ENCODE measurements at places on chromosomes 2 and 18.
A peak's percentile ranks its signal among the peaks of the same experiment; 100 is the strongest.

DNA sequence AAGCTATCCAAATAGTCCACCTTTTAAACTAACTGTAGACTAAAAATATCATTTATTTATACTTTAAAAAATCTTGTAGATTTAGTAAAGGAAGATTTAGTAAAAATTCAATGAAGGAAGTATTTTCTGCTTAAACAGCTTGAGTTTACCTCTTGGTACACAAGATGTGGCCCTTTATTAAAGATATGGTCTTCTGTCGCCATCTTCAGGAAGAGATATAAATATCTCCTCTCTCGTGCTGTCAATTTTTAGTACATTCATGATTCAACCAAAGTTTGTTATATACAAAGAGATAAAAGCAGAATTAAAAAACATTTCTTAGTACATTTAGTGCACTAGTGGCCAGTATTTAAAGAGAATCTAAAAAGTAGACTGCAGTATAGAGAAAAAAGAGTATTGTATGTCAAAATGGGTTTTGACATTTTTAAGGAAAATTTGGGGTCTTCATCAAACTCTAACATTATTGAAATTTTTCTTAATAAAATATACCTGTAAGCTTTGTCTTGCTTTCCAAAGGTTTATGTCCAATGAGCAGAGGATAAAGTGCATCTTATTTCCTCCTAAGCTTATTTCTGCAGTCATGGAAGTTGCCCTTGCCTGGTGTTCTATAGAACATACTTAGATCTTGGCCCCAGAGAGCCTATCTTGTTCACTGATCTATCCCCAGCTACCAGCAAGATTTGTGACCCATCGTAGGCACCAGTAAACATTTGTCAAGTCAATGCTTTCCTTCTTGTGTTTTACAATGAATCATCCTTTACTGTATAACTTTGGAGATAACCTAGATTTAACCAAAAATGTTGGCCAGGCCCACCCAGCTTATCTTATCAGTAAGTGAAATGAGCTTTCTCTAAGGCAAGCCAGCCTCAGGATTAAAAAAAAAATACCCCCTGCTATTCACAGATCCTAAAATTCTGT, 18.5 kb upstream of the EML6 start:
- no peak for DNase-seq

- DNase-seq: no peak
Observed at GRCh38 chr2:197322724-197323720, 12.4 kb upstream of the ANKRD44 start.

DNA sequence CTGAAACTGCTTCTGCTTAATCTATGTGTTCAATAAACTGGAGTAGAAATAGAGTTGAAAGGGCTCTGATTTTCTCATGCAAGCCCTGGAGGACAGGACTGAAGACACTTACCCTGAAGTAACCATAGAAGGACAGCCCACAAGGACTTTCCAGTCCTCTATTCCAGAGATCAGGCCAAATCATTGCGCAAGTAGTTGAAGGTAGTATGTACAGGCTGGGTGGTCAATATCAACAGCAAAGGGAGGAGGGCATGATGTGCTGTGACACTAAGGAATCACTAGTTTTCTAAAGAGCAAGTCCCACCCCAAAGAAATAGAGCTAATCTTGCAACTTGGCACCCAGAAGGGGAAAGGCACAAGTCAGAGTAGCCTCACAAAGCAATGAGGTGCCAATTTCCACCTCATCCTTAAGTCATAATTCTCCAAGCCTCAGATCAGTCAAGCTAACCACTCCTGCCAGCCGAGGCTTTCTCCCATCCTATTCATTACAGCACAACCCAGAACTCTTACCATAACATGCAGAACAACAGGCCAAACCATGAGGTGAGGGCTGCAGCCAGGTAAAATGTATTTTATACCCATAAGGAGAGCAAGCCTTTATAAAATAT, 533.5 kb downstream of the TNS1 start:
- no peak for DNase-seq

DNA sequence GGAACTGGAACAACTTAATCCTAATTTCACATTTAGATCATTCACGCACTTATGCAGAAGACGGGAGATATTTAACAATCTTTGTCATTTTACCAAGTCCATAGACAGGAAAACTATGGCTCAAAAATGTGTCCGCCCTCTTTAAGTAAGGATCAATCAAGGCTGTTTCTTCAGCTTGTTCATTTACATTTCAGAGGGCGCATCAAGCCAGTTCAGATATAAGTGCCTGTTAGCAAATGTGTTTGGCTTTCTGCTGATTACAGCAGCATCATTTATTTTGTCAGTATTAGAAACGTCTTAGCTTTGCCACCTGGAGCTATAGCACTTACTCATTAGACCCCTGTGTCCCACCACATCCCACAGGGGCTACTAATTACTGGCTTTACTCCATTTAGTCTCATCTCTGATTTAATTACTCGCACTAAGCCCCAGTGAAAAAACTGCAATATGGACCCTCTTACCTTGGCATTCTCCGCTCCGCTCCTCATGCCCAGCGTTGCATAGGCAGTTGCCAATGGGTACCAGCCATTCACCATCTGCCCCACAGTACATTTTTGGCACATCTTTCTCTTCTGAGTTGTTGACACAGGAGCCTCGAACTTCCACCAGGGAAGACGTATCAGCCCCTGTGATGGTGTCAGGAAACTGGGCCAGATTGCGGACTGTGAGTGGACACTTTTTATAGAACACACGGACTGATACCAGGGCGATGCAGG, 8.7 kb downstream of the EPHA4 start:
- DNase-seq: no peak

DNA sequence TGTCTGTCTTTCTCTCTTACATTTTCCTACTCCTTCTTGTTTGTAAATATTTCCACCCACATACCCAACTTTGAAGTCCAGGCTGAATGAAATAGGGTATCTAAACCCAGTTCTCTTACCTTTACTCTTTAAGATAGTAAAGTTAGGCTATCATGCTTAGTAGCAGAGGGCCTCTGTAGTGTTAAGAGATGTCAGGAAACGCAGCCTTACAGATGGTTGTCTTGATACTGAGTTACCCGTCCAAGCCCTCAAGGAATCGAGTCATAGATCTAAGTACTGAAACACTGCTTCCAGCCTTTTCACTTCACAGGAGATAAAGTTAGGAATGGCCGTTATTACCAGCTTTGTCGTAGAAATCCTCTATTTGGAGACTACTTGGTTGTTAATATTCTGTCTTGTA, 24.3 kb downstream of the MRPS9 start:
- no peak for DNase-seq

GRCh38 chr18:45611943-45612342, 3.3 kb upstream of the SLC14A2 start:
- no peak for DNase-seq

DNA sequence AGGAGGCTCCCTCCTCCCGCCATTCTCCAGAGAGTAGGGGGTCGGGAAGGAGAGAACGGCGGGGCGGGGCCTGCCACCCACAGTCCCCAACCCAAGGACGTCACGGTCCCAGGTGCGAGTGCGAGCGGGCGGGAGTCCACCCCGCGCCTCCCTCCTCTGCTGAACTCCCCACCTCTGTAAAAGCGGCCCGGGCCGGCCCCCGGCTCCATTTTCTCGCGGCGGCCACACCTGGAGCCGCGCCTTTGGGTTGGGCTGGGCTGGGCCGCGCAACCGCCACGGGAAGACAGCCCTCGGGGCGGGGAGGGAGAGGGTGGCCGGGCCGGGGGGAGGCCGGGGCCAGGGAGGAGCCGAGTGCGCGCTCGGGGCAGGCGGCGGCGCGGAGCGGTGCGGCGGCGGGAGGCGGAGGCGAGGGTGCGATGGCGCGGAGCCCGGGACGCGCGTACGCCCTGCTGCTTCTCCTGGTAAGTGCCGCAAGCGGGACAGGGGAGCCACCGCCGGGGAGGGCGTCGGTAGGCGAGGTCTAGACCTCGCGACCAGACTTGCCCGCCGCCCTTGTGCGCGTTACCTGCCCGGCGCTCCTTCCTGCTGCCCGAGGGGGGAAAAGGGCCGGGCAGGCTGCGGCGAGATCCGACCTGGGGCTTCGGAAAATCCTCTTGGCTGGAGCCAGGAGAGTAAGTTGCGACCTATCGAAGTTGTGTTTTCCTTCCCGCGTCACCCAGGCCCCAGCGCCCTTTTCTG, at the start of gene DSG2:
Gene DSG2 (plus strand): TSS at position 342 of the 738 bp plus-strand sequence. CDS start 75 bp downstream, at position 417.
- DNase-seq: peak; percentile 68

DNA sequence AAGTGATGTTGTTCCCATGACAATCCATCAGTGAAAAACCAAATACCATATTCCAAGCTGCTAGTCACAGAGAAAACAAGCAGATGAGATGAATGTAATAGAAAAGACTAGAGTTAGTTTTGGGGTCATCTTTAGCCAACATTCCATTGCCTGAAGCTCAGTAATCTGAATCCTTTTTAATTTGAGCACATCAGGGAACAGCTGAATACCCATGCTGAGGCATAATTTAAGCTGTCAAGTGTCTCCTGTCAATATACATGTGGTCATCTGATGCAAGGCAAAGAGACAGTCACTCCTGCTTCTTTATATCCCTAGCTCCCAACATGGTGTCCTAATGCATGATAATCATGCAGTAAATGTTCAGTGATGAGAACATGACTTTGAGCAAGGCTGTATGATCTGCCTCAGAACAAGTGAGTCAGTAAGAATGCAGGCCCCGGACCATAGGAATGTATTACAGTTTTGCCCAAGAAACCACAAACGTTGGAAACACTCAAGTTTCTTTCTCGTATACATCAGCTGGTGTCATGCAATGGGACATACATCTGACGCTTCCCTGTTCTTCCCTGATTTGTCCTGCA, 48.0 kb downstream of the CDK15 start:
- DNase-seq: no peak

GRCh38 chr2:200408428-200409316, 101.2 kb downstream of the KCTD18 start:
- no peak for DNase-seq
